ENCODE measurements at places on chromosomes 12 and 14.

DNA sequence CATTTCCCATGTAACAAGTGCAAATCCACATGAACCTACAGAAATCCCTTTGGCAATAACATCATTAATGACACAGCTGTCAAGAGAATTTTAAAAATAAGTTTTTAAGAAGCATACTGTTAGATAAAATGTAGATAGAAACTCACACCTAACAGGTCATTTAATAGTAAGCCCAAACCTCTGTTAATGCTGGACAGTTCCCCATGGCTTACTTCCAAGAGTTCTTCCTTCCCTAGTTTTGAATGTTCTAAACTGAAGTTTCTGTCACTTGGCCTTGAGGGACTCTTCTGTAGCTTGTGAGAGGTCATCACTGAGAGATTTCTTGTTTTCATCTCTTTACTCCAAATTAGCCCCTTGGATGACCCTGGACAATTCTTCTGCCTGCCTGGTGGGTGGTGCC is 22.7 kb downstream of the OTX2 start:
- no peak for DNase-seq

GRCh38 chr12:88334271-88334670 is 192.2 kb downstream of the TMTC3 start:
- DNase-seq: no peak

DNA sequence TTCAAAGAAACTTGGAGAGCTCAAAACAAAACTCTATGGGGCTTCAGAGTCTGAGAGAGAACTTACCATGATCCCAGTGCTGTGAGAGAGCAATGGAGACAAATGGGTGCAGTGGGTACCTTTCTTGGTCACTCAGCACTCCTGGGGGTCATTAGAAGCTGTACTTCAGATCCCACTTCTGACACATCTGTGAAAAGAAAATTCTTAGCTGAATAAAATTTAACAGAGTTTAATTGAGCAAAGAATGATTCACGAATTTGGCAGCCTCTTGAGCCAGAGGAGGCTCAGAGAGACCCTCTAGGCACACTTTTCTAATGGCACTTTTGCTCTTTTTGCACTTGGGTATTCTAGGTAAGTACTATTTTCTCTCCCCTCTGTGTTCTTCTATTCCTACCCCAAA is 96.8 kb upstream of the SYT10 start:
- no peak for DNase-seq

DNA sequence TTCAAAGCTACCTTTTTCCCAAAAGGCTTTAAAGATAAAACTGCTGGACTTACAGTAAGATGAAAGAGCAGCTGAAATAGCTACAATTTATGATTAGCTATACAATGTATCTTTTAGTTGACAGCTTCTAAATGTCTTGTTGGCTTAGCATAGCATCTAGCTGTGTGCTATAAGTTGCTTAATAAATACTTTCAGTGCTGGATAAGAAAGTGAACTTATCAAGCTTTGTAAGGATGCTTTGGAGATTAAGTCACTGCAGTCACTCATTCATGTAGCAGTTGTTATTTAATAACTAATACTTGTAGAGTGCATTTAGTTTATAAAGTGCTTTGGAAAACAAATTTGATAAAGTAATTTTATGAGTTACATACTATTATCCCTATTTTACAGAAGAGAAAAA is 14.6 kb downstream of the CFAP54 start:
- DNase-seq: no peak

DNA sequence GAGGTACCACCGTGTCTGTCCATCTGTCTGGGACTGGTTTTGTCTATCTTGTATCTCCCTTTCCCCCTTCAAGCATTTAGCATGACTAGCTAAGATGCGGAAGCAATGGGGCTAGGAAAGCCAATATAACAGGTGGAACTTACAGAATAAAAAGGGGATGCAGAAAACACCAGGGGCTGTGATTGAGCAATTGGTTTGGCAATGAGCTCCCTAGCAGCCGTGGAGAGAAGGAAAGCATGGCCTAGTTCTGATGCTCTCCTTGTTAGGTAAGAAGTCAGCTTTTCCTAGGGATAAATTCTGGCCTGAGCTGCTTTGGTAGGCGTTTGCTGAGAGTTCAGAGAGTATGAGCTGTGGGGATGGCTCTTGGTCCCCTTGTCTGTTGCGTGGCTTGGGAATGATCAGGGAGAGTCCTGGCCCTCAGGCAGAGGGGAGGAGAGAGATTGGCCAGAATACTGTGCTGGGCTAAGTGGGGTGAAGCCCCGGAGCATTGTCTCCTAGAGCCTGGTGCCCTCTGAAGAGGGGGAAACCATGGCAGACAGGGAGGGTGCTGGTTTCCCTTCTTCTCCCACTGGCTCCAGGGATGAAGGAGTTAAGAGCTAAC is 7.1 kb downstream of the SETD1B start:
- no peak for DNase-seq

DNA sequence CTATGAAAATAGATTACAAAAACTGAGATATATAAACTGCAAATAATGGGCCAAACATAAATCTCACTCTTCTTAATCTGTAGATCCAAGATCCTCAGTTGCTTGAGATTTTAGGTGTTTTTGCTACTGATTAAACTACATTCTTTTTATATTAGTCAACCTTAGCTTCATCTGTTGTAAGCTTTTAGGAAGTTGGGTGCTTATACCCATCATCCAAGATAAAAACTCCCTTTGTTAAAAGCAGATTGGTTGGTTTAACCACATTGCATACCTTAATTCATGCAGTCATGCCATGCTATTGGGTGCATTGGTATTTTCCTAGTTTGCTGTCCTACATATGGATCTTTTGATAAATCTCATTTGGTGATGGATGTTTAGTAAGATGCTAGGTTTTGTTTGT is 46.2 kb upstream of the DIP2B start:
- DNase-seq: no peak

GRCh38 chr12:65787056-65787865 is 37.0 kb upstream of the HMGA2 start:
- DNase-seq: no peak

DNA sequence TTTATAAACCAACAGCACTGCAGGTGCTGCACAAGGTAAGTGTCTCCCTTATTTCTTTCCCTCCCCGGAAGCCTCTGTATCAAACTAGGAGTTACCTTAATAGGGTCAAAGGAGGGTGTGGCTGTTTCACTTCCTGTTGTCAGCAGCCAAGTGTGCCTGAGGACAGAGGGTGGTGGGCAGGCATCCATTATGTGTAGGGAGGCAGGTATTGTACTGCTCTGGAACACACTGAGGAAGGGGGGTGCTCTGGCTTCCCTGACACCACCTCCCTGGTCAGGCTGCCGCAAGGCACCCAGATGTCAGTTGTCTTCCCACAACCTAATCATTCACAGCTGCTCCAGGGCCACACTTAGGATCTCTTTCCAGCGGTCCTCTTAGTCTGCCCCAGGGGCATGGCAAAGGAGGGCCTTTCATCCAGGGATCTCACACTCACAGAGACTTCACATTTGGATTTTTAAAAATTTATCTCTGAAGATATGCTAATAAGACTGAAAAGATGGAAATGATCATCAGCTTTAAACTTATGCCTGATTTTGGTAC is 132.0 kb upstream of the ARHGAP5 start:
- DNase-seq: no peak

DNA sequence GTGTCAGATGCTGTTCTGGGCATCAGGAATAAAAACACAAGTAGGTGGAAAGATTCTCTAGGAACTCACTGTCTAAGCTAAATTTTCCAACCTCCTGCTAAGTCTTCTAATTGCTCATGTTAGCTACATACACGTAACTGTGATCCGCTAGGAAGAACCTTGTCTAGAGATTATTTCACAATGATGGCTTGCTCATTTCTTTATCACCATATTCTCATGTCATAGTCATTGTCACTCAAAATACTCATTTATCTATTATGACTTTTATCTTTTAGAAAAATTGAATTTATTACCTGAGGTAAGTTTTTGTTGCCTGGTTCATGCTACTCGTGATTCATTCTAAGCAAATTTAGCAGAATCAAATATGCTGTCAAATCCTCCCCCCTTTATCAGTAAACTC is 1402.4 kb upstream of the FLRT2 start:
- no peak for DNase-seq

DNA sequence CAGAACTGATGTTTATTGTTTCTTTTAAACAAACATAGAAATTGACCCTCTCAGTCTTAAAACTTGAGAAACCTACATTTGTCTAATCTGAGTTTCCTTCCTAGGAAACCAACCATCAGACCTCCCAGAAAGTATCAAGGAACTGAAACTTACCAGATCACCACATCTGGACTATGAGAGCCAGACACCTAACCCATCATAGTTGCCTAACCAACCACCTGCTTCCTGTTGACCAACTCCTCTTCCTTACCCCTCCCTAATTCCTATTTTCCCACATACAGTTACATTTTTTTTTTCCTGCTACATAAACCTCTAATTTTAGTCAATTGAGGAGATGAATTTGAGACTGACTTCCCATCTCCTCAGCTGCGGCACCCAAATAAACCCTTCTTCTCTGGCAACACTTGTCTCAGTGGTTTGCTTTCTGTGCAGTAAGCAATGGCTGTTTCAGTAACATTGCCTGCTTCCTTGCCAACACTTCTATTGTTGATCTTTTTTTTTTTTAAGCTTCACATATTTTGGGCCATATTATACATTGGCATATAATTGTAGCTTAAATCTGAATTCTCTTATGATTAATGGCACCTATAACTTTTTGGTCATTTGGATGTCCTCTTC is 34.3 kb downstream of the KLRD1 start:
- DNase-seq: no peak

DNA sequence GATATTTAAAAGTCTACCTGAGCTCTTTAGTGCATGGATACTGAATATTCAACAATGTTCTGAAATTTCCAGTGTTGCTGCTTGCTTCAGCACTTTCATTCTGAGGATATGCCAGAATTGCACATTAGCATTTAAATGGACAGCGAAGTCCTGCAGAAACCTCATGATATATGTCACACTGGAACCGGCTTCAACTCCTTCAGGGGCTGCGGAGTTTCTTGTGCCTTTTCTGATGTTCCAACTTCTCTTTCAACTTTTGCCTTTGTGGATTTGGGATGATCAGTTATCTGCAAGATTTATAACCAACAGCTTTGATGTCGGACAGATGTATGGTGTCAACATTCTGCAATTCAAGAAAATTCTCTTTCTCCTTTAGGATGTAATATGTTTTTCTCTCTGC is 142.5 kb upstream of the LMNTD1 start:
- no peak for DNase-seq

- DNase-seq: no peak
Observed at GRCh38 chr12:58433959-58434358, 486.3 kb downstream of the LRIG3 start.

GRCh38 chr14:105876158-105876557 is 349.8 kb downstream of the TMEM121 start:
- DNase-seq: no peak

DNA sequence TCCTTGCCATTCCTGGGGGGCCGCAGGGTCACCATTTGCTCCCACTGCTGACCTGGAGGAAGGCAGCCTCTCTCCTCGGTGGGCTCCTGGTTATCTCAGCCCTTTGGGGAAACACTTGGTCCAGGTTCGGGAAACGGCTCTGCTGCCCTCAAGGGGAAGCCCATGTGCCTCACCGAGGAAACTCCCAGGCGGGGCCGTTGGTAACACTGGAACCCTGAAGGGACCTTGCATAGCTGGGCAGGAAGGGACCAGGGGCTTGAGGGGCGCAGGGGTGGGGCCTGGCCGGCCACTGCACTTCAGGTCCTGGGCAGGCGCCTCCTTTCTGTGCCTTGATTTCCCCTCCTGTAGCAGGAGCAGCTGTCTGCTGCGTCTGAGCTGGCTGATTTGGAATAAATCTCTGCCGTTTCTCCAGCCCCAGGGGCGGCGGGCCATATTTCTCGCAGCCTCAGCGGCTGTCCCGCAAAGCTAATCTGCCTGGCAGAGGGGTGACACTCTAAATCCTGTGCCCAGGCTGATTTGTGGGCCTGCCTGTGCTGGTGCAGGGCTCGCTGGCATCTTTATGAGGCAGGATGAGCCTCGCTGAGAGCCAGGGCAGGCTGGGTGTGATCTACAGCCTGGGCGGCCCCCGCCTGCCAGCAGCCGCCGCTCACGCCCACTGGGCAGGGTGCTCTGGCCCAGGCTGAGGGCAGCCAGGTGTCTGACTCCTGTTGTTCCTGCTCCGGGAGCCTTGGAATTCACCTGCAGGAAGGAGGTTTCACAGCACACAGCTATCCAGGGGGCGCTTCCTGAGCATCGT is 49.7 kb downstream of the KIF26A start:
- no peak for DNase-seq

GRCh38 chr12:24230061-24230701 is 280.7 kb upstream of the SOX5 start:
- DNase-seq: no peak

GRCh38 chr12:126932156-126932555 is 1334.8 kb upstream of the TMEM132C start:
- no peak for DNase-seq

- DNase-seq: no peak
Observed at GRCh38 chr14:54489318-54489683, 521 bp upstream of the GMFB start.

- DNase-seq: no peak
Observed at GRCh38 chr12:68414988-68415387, 82.8 kb upstream of the MDM1 start.

GRCh38 chr14:75515629-75515996 is 6.7 kb upstream of the BATF start:
- no peak for DNase-seq

GRCh38 chr14:50303744-50304471 is 8.1 kb downstream of the L2HGDH start:
- no peak for DNase-seq

GRCh38 chr14:89331398-89331797 is 85.6 kb downstream of the FOXN3 start:
- DNase-seq: no peak

DNA sequence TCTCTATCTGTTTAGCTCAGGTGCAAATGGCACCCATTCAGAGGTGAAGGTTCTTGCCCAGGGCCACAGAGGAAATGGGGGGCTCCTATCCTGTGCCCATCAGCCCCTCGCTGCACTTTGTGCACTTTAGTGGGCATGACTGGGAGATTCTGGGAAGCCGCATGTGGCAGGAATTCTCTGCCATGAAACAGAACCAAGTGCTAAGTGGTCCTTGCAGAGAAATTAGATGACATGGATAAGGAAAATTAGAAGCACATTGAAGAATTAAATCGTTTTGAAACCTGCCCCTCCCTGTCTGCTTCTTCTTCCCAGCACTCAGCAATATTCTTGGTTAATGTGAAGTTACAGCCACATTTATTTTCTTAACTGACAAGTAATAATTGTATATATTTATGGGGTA is 185.2 kb upstream of the RTL1 start:
- DNase-seq: no peak

- DNase-seq: no peak
Observed at GRCh38 chr14:89775946-89776345, 178.6 kb downstream of the EFCAB11 start.

DNA sequence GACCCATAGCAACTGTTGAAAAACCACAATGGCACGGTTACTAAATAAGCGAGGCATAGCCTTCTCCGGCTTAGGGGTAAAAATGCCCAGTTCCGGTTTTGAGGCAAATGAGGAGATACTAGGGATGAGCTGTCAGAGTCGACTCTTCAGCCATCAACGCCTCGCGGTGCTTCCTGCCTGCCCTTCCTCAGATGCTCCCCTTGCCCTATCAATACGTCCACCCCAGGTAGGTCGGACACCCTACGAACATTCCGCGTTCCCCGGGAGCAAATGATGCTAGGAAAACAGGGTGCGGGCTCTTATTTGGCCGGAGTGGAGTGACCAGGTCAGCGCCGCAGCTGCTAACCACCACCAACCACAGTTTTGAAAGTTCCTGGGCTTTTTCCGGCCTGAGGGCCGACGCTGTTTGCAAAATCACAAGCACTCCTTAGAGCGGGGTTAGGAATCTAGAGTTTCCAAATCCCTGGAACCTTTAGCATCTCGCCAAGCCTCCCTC is 1.2 kb downstream of the SRSF9 start:
- DNase-seq: no peak

GRCh38 chr14:32900547-32900946 is 38.1 kb upstream of the NPAS3 start:
- DNase-seq: no peak

- no peak for DNase-seq
Observed at GRCh38 chr14:36723530-36723929, 61.9 kb downstream of the PAX9 start.
